CD4-positive, CD25-positive, alpha-beta regulatory T cell (primary cell): ENCODE measurements at places on chromosomes 7 and 10.

- H3K4me3 ChIP-seq: peak overlapping the region; percentile 73
- H3K27me3 ChIP-seq: no peaks in the 10 kb centered on the region
- H3K36me3 ChIP-seq: peaks cover 32% of the 10 kb centered on the region
Measured at GRCh38 chr10:101032637-101033224, 1.7 kb downstream of the SFXN3 start.

- no peaks in the 10 kb centered on the region for H3K4me1 ChIP-seq
- no peaks in the 10 kb centered on the region for H3K36me3 ChIP-seq
- H3K27ac ChIP-seq: no peak overlapping the region
- H3K27me3 ChIP-seq: no peaks in the 10 kb centered on the region
- DNase-seq: no peak
- H3K4me3 ChIP-seq: no peak overlapping the region
Measured at GRCh38 chr7:70592171-70592570, 539.8 kb upstream of the GALNT17 start.

GRCh38 chr10:132237871-132238270 is 51.1 kb downstream of the DPYSL4 start:
- H3K4me3 ChIP-seq: no peak overlapping the region
- H3K27ac ChIP-seq: no peak overlapping the region
- H3K4me1 ChIP-seq: no peaks in the 10 kb centered on the region
- no peaks in the 10 kb centered on the region for H3K27me3 ChIP-seq
- no peak for DNase-seq

GRCh38 chr10:15316871-15317464 is 54.1 kb downstream of the FAM171A1 start:
- H3K27ac ChIP-seq: no peak overlapping the region
- DNase-seq: no peak
- no peaks in the 10 kb centered on the region for H3K36me3 ChIP-seq
- H3K4me3 ChIP-seq: no peak overlapping the region
- peaks cover 3% of the 10 kb centered on the region for H3K27me3 ChIP-seq

GRCh38 chr7:4000139-4000538 is 682.0 kb upstream of the FOXK1 start:
- DNase-seq: no peak
- H3K4me3 ChIP-seq: no peak overlapping the region
- no peaks in the 10 kb centered on the region for H3K4me1 ChIP-seq
- no peaks in the 10 kb centered on the region for H3K27me3 ChIP-seq
